ENCODE measurements at places on chromosomes 2 and 18.
A peak's percentile ranks its signal among the peaks of the same experiment; 100 is the strongest.

DNA sequence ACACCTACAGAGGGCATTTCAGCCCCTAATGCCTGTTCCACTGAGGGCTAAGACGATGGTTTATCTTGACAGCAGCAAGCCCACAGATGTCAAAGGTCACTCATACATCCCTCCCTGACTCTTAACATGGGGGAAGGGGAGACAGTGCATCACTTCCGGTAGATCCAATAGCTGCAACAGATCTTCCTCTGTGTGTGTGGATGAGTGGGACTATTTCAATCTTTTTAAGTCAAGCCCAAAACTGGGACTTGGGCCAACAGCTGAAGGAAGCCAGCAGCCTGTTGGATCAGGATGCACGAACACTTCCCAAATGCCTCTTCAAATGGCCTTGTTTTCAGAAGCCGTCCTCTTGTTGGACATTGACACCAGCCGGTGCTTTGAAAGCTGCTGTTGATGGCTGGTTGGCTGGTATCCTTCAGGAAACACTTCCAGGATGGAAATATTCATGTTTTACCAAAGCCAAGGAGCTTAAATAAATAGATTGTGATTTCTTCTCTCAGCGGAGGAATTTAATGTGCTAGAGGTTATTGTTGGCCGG is 59.2 kb downstream of the IL1R2 start:
- DNase-seq, result peak; percentile 67

GRCh38 chr2:46837704-46838103 is 77.9 kb downstream of the MCFD2 start:
- no peak for DNase-seq

GRCh38 chr2:172624996-172625395 is 69.1 kb downstream of the PDK1 start:
- DNase-seq, result no peak

DNA sequence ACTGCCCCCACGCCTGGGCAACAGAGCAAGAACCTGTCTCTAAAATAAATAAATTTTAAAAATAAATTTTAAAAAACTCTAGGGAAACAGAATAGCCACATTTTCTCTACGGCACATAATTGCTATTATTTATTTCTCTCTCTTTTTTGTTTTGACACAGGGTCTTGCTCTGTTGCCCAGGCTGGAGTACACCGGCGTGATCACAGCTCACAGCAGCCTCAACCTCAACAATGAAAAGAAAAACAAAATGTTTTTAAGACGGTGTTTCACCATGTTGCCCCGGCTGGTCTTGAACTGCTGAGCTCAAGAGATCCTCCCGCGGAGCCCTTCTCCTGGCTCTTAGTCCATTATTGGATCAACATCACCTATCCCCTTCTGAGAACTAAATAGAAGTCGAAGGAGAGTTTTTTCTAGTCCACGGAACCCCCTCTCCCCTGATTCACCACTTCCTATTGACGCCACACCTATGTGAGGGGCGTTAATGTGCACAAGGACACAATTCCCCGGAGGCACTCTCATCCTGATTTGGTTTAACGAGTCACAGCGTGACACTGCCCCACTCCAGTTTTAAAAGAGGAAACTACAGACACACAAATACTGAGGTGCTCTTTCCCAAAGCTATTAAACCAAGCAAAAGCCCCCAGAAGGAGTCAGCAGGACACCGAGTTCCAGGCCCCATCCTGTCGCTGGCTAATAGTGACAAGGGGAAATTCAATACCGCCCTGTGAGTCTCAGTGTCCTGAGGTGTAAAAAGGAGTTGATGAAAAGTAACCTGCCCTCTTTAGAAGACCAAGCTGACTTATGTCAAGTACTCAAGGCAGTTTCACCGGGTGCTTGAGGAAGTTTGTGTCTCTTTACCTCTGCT is 1.1 kb downstream of the NPC1 start:
- no peak for DNase-seq

DNA sequence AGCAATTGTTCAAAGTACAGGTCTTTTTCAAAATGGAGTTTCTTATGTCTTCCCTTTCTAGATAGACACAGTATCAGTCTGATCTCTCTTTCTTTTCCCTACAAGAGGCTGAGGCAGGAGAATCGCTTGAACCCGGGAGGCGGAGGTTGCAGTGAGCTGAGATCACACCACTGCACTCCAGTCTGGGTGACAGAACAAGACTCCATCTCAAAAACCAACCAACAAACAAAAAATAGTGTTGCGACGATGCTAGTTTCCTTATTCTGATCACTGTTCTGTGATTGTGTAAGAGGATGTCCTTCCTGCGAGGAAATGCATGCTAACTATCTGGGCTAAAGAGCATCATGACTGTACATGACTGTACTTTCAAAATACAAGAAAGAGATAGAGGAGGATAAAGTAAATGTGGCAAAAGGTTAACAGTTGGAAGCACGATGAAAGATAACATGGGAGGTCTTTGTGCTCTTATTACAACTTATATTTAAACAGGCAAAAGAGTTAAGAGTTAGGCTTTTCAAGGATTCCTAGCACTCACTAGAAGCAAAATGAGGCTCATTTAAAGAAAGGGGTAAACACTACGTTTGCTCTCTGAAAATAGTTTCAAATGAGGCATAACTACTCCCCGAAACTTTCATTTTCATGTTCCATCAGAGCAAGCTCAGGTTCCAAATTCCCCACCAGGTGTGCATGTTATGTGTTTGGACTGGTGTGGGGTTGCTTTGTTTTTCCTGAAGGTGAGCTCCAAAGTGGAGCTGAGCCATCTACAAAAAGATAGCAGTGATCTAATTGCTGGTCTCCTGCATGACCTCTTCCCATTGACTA is 23.8 kb downstream of the SOWAHC start:
- DNase-seq, result no peak

GRCh38 chr2:50597206-50597605 is 434.7 kb downstream of the NRXN1 start:
- no peak for DNase-seq

- DNase-seq, result no peak
These were observed 65.2 kb downstream of the CCDC195 start for GRCh38 chr2:224650815-224651439.

DNA sequence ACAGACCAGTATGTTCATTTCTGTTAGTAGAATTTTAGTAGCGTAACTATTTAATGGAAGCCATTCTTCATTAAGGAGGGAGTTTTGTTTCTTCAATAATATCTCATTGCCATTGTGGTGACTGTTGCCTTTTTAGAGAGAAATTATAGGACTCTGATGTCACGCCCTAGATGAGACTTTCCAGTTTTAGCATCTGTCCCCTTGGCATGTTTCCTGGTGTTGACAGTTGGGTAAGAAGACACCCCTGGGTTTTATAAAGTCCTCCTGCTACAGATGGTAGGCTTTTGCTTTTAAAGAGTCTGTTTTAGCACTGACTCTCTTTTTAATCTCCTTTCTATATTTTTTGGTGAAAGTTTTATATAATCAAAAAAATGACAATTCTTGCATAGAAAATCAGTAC is 41.9 kb downstream of the KCNJ3 start:
- no peak for DNase-seq

GRCh38 chr2:178870703-178871102 is 63.5 kb upstream of the TTN start:
- no peak for DNase-seq

- no peak for DNase-seq
These were observed at the start of gene ANKRD23 for GRCh38 chr2:96843538-96844268. Gene ANKRD23, minus strand, starts transcription at chr2:96844021. Its CDS starts 29 bp downstream, at chr2:96843992.

DNA sequence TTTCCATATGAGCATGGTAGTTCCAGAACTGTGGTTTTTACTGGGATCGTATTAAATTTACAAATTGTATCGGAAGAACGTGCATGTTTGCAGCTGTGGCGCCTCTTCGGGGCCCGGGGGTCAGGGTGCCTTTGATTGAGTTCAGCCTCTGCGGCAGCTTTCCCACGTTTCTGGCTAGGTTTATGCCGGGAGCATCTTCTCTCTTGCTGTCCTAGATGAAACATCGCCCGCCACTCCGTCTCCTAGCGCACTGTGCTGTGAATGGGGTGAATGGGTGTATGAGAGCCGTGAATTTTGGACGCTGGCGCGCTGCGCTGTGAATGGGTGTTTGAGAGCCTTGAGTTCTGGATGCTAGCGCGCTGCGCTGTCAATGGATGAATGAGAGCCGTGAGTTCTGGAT is 12.3 kb downstream of the PDCD1 start:
- DNase-seq, result no peak

DNA sequence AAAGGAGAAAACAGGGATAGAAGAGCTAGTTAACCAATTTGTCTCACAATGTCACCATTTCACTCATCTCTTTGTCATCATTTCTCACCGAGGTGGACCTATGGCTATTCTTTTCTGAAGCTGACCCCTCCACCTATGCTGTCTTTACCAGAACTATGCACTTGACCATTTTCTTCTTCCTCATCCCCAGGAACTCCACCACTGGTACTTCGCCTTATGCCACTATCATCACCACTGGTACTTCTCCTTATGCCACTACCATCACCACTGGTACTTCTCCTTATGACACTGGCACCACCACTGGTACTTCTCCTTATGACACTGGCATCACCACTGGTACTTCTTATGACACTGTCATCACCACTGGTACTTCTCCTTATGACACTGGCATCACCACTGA is 745.8 kb upstream of the CHAC2 start:
- no peak for DNase-seq

GRCh38 chr2:45651415-45652089 is at the start of gene PRKCE:
Gene PRKCE, plus strand, starts transcription at chr2:45651675.
- no peak for DNase-seq

DNA sequence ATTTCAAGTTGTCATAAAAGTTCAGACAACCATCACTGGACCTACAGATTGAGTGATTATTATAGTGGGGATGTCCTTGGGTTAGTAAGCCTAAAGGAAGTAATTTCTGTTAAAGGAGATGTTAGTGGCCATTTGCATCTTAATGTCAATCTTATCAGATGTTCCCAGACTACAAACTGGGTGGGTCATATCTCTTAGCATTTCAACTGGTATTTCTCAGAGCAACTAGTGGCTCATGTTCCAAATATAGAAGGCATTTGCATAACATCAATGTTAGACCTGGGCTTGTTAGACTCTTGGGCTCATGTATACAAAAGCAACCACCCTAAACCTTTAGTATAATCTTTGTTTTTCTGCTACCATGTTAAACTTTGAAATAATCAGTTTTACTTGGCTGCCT is 17.9 kb downstream of the PLEKHA3 start:
- DNase-seq, result no peak

- no peak for DNase-seq
These were observed 12.8 kb upstream of the ONECUT2 start for GRCh38 chr18:57422313-57422872.
